ENCODE measurements at places on chromosomes 1 and 21.

DNA sequence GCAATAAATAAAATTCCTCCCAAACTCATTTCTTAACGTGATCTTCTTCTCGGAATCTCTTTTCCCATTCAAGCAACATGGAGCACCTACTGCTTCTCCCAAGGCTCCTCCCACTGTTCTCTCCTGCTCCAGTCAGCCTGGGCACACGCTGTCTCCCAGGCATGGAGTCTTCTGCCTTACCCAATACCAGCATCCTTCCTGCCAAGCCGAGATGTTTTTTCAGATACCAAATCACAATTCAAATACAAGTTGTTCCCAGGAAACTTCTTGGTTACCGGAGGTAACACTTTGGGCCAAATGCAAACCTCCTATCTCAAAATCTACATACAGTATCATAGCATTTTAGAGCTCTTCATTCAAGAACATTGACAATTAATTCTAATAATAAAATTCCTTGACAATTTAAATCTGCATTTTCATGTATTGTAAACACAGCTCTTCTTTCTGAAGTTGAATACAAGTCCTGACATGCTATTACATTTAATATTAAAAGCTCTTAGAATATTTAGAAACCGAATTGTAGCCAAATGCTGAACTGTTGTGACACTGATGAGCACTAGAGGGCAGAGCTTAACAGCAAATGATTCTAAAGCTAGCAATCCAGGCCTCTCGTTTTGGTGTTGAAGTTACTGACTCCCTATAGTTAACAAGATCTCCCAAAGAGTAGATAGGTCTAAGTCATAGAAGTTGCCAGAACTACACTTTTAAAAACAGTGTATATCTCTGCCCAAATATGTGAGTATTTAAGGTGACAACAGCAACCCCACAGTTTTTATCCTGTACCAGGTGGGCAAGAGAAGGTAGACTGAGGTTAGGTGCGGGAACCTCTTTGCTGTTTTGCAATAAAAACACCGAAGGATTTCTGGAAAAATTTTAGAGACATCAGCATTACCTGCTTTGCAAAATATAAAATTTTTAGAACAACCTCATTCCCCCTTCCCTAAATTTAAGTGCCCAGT, 52.3 kb downstream of the BCAR3 start:
- peaks cover 12% of the 10 kb centered on the region for H3K4me1 ChIP-seq
- peak; percentile 35 for DNase-seq
- H3K4me3 ChIP-seq: no peak overlapping the region
- H3K27ac ChIP-seq: peak overlapping the region; percentile 33

DNA sequence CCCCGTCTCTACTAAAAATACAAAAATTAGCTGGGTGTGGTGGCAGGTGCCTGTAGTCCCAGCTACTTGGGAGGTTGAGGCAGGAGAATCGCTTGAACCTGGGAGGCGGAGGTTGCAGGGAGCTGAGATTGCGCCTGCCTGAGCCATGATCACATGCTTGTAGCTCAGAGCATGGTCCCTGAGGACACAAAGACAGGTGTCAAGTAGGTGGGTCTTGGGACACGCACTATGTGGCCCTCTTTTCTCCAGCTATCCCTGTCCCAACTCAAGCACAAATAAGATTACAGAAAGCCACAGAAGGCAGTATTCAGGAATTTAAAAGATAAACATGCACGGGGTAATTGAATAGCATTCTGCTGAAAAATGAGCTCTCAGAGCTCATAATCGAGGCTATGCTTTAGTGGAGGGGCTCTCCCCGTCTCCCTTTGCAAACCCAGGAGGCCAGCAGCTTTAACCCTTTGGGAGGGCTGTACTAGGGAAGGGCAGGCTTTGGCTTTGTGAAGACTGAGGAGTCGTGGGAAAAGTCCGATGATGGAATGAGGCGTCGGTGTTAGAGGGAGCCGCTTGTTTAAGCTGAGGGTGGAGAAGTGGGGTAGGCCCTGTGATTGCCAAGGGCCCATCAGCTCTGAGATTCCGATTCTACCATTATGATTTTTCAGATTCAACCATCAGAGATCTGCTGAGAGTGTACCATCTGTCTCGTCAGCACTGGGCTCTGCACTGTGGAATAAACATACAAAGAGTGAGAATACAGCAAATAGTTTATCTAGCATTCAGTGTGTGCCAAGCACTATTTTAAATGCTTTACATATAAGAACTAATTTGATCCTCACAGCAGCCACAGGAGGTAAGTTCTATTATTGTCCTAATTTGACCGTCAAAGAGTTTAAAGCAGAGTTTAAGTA, 59.7 kb upstream of the CD34 start:
- no peak for DNase-seq
- H3K27ac ChIP-seq: no peak overlapping the region
- no peak overlapping the region for H3K4me3 ChIP-seq
- no peaks in the 10 kb centered on the region for H3K4me1 ChIP-seq
- H3K36me3 ChIP-seq: no peaks in the 10 kb centered on the region

DNA sequence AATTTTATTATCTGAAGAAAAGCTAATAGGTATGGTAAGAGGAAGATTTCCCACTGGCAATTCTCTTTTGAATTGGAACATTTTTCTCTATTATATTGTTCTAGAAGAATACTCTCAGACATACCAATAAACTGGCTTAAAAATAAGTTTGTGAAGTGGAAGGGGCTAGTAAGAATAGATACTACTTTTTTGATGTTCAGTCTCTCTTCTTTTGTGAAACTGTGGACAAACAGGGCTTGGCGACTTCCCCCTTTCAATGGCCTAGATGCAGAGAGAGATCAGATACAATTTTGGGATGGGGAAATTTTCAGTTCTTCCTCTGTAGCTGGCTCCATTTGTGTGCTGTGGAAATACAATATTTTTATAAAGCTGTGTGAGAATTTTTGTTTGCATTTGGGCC, 2.5 kb downstream of the PBX1 start:
- peak overlapping the region; percentile 89 for H3K4me3 ChIP-seq
- no peak for DNase-seq
- peak overlapping the region; percentile 80 for H3K27ac ChIP-seq
- H3K36me3 ChIP-seq: no peaks in the 10 kb centered on the region
- H3K4me1 ChIP-seq: no peaks in the 10 kb centered on the region

- DNase-seq: peak; percentile 50
- no peak overlapping the region for H3K27ac ChIP-seq
- H3K36me3 ChIP-seq: peaks cover 3% of the 10 kb centered on the region
- peaks cover 5% of the 10 kb centered on the region for H3K4me1 ChIP-seq
- H3K27me3 ChIP-seq: no peaks in the 10 kb centered on the region
Observed at GRCh38 chr1:227781314-227781930, 34.1 kb upstream of the PRSS38 start.

GRCh38 chr1:175822580-175822979, 79.2 kb upstream of the TNR start:
- H3K27ac ChIP-seq: no peak overlapping the region
- no peak overlapping the region for H3K4me3 ChIP-seq
- H3K27me3 ChIP-seq: no peaks in the 10 kb centered on the region
- peaks cover 5% of the 10 kb centered on the region for H3K4me1 ChIP-seq
- no peaks in the 10 kb centered on the region for H3K36me3 ChIP-seq
- DNase-seq: no peak

Measured in tibial artery (tissue), 4 donors.